ENCODE measurements at places on chromosomes 2 and 18.

DNA sequence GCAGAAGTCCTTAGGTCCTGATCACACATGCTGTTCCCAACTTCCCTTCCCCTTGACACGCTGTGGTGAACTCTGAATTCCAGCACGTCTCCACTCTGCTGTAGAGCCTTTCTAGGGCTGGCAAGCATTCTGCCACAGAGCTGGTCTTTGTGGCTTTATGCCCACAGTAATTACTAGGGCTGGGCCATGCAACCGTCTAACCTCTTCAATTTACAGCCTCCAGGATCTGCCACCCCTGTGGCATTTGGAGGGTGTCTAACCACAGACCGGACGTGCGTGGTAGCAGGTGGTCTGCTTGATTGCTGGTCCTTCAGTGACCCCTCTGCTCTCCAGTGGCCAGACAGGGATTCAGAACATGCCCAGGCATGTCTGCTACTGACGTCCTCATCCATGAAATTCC lies 43.1 kb upstream of the TGFA start:
- peak; percentile 5 for DNase-seq

DNA sequence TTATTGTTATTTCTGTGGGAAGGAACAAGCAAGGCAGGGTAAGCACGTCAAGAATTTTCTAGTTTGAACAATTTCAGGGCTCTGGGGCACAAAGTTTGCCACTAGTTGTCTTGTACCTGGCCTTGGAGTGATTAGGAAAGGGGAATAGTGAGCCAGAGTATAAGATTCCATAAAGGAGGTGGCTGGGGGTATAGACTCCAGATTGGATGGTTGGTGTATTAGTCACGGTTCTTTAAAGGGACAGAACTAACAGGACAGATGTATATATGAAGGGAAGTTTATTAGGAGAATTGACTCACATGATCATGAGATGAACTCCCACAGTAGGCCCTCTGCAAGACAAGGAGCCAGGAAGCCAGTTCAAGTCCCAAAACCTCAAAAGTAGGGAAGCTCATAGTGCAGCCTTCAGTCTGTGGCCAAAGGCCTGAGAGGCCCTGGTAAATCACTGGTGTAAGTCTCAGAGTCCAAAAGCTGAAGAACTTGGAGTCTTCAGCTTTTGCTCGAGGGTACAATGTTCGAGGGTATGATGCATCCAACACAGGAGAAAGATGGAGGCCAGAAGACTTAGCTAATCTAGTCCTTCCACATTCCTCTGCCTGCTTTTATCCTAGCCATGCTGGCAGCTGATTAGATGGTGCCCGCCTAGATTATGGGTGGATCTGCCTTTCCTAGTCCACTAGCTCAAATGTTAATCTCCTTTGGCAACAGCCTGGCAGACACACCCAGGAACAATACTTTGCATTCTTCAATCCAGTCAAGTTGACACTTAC lies 31.5 kb upstream of the PTPRM start:
- DNase-seq, result peak; percentile 31

DNA sequence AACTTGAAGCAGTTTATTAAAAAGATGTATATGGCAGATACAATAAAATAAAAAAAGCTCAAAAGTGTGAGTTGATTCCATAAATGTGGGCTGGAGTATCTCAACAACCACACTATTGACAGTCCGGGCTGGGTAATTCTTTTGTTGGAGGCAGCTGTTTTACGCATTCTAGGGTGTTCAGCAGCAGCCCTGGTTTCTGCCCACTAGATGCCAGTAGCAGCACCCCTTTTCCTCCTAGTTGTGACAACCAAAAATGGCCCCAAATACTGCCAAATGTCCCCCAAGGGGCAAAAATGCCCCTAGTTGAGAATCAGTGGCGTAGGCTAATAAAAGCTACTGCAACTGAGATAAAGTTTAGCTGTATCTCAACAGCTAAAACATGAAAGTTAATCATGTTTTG lies 44.8 kb downstream of the CHMP3 start:
- no peak for DNase-seq

DNA sequence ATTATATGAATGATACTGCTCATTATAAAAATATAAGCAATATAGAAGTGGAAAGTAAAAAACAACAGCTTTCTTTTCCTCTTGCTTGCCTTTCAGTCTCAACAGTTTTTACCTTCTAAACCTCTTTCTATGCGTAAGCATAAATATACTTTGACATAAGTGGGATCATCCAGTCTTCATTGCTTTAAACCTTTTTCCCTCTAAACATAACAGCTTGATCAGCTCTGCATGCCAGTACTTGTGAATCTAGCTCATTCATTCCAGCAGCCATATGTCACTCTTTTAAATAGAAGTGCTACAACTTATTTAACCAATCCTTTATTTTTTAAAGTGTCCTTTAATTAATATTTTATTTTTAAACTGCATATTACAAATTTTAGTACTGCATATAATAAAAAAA lies 88.1 kb downstream of the TTC27 start:
- peak; percentile 55 for DNase-seq

DNA sequence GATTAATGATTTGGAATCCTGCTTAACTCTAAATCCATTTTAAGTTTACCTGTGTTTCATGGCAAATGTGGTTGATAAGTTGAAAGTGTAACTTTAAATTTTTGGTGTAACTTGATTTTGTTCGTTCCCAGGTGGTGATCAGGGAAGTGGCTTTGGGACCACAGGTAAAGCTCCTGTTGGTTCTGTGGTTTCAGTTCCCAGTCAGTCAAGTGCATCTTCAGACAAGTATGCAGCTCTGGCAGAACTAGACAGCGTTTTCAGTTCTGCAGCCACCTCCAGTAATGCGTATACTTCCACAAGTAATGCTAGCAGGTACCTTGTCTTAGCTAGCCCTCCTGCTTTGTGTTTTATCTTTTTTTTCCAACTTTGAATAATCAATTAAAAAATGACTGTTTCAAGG lies 62.8 kb downstream of the AGFG1 start:
- DNase-seq, result no peak

DNA sequence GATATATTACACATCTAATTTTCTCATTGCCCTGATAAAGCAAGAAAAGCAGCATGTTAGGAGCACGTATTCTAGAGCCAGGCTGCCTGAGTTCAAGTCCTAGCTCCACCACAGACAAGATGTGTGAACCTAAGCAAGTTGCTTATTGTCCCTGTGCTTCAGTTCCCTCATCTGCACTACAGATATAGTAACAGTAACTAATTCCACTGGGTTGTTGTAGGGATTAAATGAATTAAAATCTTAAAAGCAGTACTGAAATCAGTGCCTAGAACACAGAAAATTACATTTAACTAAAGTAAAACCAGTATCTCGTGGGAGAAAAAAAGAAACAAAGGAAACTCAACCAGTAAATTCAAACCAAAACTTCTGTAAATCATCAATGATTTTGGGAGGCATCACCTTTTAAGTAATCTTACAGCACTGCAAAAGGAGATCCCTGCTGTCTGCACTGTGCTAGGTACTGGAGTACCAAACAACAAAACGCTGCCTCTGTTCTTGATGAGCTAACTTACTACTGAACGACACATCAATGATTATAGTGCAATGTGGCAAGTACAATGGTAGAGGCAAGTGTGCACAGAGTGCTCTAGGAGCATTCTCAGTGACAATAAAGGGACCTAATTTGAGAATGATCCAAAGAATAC lies 7.9 kb downstream of the MAP3K2 start:
- DNase-seq, result no peak

- no peak for DNase-seq
Observed at GRCh38 chr2:147628971-147629421, 215.8 kb upstream of the ACVR2A start.

DNA sequence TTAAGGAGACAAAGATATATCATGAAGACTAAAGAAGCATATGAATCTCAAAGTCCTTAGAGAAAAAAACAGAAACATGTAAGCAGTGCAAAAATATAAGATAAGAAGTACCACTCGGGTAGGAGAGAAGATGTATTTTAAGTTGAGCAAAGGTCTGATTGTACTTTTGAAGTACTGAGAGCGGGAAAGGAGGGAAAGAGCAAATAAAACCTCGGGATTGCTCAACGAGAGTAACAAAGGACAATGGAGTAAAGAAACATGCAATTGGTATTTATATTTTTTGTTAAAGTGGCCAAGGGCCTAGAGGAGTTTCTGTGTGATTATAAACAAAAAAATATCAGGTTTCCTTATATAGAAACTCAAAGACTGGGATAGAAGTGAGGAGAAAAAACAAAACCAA lies 251.9 kb downstream of the LNPK start:
- no peak for DNase-seq

DNA sequence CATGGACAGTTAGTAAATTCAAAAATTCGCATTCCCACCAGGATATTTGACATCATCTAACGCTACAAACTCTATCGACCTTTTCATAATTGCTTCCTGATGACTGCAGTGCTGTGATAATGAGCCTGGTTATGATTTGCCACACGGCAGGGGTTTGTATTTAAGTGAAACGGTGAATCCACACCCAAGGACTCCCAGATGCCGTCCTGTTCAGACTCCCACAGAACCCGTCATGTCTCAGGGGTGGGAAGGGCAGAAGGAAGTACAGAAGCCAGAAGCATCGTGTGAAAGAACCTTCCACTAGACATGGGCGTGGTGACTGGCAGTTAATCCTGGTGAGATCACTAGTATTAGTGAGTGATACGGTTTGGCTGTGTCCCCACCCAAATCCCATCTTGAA lies 91.2 kb upstream of the TMEM18 start:
- peak; percentile 53 for DNase-seq

- no peak for DNase-seq
Observed at GRCh38 chr2:85806358-85807118, 52.7 kb downstream of the ATOH8 start.

- DNase-seq, result no peak
Observed at GRCh38 chr2:1269812-1270211, 143.5 kb upstream of the TPO start.

DNA sequence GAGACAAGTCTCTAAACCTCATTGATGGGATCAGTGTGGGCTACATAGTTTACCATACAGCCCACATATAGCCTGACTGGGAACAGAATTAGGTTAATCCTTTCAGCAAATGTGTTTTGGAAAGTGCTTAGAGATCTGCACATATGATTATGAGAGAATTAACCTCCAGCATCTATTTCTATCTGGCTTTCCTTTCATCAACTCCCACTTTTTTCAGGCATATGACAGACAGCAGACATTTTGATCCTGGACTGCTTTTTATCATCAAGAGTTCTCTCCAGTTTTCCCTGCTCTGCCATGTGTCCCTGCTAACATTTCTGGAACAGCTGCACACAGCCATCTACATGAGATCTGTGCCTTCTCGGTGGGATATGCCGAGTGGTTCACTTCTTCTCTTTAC lies 139.5 kb upstream of the LRP1B start:
- no peak for DNase-seq

DNA sequence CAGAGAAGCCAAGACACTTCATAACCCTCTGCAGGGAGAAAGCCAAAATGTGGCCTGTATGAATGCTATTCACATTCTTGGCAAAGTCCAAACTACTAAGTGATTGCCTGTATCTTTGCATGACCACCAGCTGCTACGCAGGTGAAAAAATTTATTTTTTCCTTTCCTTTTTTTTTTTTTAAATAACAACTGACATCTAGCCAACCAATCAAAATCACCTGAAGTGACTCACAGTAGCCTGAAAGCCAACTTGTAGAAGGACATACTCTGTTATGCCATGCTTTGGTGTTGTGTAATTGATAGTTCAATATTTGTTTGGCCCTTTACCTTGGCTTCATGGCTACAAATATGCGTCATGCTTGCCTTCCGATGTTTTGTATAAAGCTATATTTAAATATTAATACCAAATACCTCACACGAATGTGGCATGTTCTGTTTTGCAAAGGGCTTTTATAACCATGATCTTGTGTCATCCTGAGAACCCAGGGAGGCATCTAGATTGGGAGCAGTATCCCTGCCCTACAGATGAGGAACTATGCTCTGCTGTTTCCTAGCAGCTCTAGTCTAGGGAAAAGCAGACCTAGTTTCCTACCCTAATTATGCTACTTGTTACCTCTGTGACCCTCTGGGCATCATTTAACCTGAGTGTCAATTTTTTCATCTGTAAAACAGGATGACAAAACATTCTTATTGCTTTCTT lies 102.1 kb downstream of the MYOM1 start:
- no peak for DNase-seq

DNA sequence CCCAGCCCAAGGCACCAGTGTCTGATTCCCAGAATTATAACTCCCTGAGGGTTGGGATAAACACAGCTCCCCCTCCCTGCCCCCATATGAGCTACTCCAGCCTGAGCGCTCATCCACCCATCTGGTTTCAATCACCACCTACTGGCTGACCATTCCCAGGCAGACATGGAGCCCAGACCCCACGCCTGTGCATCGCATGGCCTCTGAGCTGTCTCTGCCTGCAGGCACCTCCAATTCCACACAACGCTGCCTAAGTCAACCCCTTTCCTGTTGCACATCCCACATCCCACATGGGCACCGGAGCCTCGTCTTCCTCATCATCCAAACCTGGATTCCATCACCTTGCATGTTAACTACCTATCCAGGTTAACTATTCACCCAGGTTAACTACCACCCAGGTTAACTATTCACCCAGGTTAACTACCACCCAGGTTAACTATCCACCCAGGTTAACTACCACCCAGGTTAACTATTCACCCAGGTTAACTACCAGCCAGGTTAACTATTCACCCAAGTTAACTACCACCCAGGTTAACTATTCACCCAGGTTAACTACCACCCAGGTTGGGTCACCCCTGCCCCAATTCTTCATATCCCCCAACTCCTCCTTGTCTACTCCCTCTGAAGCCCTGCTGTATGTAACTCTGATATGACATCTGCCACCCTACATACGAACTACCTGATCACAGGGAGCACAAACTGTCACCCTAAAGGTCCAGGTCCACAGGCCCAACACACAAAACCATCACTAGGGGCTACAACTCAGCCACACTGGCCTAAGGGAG lies 47.8 kb downstream of the TEX51 start:
- peak; percentile 8 for DNase-seq

DNA sequence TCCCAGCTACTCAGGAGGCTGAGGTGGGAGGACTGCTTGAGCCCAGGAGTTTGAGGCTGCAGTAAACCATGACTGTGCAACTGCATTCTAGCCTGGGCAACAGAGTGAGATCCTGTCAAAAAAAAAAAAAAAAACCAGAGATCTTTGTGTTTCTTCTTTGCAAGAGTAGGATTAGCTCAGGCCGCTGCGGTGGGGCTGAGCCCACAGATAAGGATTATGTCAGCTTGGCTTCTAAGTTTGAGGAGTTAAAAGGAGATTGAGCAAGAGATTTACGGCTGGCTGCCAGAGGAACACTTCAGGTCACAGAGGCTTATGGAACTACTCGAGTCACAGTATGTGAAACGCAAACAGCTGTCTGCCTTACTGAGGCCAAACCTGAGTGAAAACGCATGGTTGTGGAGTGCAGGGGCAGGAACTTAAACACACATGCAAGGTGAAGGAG lies 146.7 kb upstream of the L3MBTL4 start:
- DNase-seq, result no peak

GRCh38 chr2:117771969-117772630 lies 42.4 kb upstream of the DDX18 start:
- peak; percentile 19 for DNase-seq

- no peak for DNase-seq
Observed at GRCh38 chr2:66568650-66569300, 133.8 kb downstream of the MEIS1 start.
